ENCODE measurements at places on chromosomes 7 and 10.
A peak's percentile ranks its signal among the peaks of the same experiment; 100 is the strongest.

GRCh38 chr10:111076682-111077478 lies at the start of gene ADRA2A:
TSS of gene ADRA2A (plus strand) at chr10:111077029. CDS start at chr10:111077997, 968 bp downstream.
- H3K4me3 ChIP-seq: peak within 1 kb of the TSS; percentile 64
- no peak within 1 kb of the TSS for H3K27ac ChIP-seq
- no peak for DNase-seq
- H3K4me1 ChIP-seq: peaks cover 8% of the 10 kb centered on the region

- no peak overlapping the region for H3K4me3 ChIP-seq
- H3K27me3 ChIP-seq: no peaks in the 10 kb centered on the region
- DNase-seq: no peak
- peaks cover 23% of the 10 kb centered on the region for H3K4me1 ChIP-seq
- peaks cover 11% of the 10 kb centered on the region for H3K36me3 ChIP-seq
Measured at GRCh38 chr10:74227697-74228424, 76.8 kb downstream of the ADK start.

GRCh38 chr10:8056871-8057331 lies 2.4 kb downstream of the GATA3 start:
- peak overlapping the region; percentile 94 for H3K27ac ChIP-seq
- no peaks in the 10 kb centered on the region for H3K27me3 ChIP-seq
- H3K4me3 ChIP-seq: peak overlapping the region; percentile 92
- H3K36me3 ChIP-seq: peaks cover 94% of the 10 kb centered on the region
- peaks cover 35% of the 10 kb centered on the region for H3K4me1 ChIP-seq
- DNase-seq: peak; percentile 57

- DNase-seq: no peak
- no peaks in the 10 kb centered on the region for H3K4me1 ChIP-seq
- no peak overlapping the region for H3K4me3 ChIP-seq
- no peaks in the 10 kb centered on the region for H3K36me3 ChIP-seq
Measured at GRCh38 chr10:42691361-42692120, 53.2 kb upstream of the ZNF33B start.

GRCh38 chr7:107474104-107474521 lies 4.3 kb downstream of the GPR22 start:
- no peaks in the 10 kb centered on the region for H3K36me3 ChIP-seq
- DNase-seq: no peak
- no peak overlapping the region for H3K27ac ChIP-seq
